ENCODE measurements at places on chromosomes 6 and 20. TPM values are rescaled to one million over a fixed set of nuclear protein-coding genes. Genes with fewer than 3 reads are reported as not detected.

Gene CDH26
- 0.84 TPM for total RNA-seq

Gene HLA-DRA
- 94.5 TPM for total RNA-seq

Gene SKIC2
- 45.1 TPM for total RNA-seq

Gene MTFR2
- 0.31 TPM for total RNA-seq

Gene VARS2
- total RNA-seq: 14.0 TPM

Gene GJA10
- not detected for total RNA-seq

Gene TBXT
- total RNA-seq: not detected

Gene DSTN
- 547 TPM for total RNA-seq

Gene MOCS1
- 26.2 TPM for total RNA-seq

Gene ZNF391
- 1.9 TPM for total RNA-seq

Gene NDUFAF4
- total RNA-seq: 101 TPM

Gene MYCT1
- total RNA-seq: 13.9 TPM

Gene CYP21A2
- total RNA-seq: 2.0 TPM

Gene CAP2
- 79.5 TPM for total RNA-seq

Gene SS18L1
- total RNA-seq: 7.6 TPM

Gene NNAT
- total RNA-seq: 4.0 TPM

Gene DNAH8
- total RNA-seq: not detected

Gene DIDO1
- 33.8 TPM for total RNA-seq

Gene ATP9A
- total RNA-seq: 28.0 TPM

Gene HDGFL1
- total RNA-seq: not detected

Gene NRN1
- 12.8 TPM for total RNA-seq

Gene TMEM151B
- not detected for total RNA-seq

Gene ATP6V1G2
- total RNA-seq: 1.9 TPM

Gene LRRC73
- 0.50 TPM for total RNA-seq

Gene CST5
- total RNA-seq: not detected

Gene SIRPD
- not detected for total RNA-seq

Gene ETV7
- total RNA-seq: 0.63 TPM

Gene DSP
- 179 TPM for total RNA-seq

Gene BANF2
- not detected for total RNA-seq

Gene SERPINB1
- 27.5 TPM for total RNA-seq

Gene C6orf141
- 0.35 TPM for total RNA-seq

Gene PRSS16
- total RNA-seq: 0.88 TPM

Gene HSPA1L
- 1.1 TPM for total RNA-seq

Gene MMP24
- total RNA-seq: 0.85 TPM

Gene GNMT
- 0.63 TPM for total RNA-seq

Gene RAET1G
- total RNA-seq: 0.55 TPM

Gene RNF217
- 18.3 TPM for total RNA-seq

Gene HMGA1
- total RNA-seq: 36.2 TPM

Gene RALGAPA2
- total RNA-seq: 29.9 TPM

Data from left cardiac atrium (tissue), 4 donors.